ENCODE measurements at places on chromosomes 1 and 21.

DNA sequence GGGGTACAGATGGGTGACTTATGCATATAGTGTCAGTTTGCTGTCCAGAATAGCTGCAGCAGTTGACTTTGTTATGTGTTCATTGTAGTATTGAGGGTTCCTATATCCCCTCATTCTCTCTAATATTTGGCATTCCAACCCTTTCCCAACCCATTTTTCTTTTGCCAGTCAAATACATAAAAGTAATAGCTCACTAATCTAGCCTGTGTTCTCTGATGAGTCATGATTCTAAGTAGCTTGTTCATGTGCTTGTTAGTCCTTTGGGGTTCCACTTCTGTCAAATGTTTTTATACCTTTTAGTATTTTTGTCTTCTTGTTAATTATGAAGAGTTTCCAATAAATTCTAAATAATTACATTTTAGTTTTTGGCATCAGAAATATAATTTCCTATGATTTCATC is 99.2 kb upstream of the MROH9 start:
- DNase-seq, result no peak

GRCh38 chr1:208170252-208170651 is 73.9 kb downstream of the PLXNA2 start:
- DNase-seq, result peak; percentile 63

DNA sequence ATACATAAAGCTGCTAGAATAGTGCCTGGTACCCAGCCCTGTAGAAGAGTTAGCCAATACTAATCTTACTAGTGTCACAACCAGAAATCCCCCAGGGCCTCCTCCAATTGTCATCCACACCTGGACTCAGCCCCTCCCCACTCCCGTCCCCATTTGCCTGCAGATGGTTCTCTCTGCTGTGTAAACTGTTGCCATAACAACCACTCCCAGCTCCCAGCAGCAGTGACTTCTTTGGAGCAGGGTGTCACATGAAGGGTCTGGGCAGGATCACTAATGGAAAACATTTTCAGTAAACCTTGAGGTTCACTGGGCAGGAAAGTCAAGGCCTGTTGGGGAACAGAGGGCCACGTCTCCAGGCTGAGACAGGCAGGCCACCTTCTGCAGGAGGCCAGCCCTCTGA is 126.0 kb upstream of the IPO9 start:
- DNase-seq, result peak; percentile 79

- DNase-seq, result no peak
Observed at GRCh38 chr1:197896301-197896700, 6.1 kb upstream of the C1orf53 start.

DNA sequence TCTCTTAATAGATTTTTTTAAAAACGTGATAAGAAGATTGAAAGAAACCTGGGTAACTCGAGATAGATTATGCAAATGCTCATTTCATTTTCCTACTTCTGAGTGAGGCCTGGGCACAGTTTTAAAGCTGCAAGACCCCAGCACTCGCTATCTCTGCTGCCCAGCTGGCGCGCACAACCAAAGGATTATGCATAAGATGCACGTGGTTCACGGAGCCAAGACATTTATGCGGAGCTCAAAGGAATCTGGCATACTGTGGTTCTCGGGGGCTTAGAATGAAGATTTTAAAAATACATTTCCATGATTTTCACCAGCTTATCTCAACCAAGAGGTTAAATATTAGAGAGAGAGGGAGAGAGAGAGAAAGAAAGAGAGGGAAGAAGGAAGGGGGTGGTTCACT is 210.9 kb downstream of the DSCAM start:
- peak; percentile 67 for DNase-seq

DNA sequence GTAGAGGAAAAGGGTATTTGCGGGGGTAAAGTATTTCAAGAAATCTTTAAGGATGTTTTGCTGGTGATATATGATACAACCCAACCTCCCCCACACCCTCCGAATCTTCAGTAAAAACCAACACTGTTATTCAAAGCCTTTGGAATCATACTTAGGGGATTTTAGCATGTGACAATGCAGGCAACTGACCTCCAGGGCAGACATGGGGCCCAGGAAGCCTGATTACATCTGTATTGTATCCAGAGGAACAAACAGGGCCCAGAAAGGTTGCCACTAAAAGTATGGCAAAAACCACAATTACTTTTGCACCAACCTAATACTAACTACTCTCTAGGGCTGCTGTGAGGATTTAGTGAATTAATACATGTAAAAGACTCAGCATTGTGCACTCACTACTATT is 43.9 kb upstream of the CNN3 start:
- DNase-seq, result no peak

GRCh38 chr1:234929369-234929768 is 199.3 kb downstream of the TOMM20 start:
- DNase-seq, result no peak

DNA sequence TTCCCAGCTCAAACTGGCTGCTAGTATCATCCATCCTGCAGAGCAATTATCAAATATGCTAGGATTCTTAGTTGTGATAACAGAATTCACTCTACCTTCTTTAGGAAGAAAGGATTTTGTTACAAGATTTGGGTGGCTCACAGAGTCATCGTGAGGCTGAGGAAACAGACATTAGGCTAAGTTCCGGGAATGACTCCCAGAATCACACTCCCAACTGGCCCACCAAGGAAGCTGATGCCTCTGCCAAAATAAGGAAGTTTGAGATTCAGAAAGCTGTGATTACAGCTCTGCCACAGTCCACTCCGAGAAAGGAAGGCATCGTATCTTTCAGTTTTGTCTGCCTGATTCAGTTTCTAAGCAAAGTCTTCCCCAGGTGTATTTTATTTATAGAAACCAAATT is 50.6 kb upstream of the LYPLAL1 start:
- peak; percentile 61 for DNase-seq
